Stimulated activated CD4-positive, alpha-beta T cell treated with anti-CD3 and anti-CD28 coated beads, Interleukin-15, amount 100 ng/mL, for 1 hour (primary cell): ENCODE measurements at places on chromosomes 1 and 21.

DNA sequence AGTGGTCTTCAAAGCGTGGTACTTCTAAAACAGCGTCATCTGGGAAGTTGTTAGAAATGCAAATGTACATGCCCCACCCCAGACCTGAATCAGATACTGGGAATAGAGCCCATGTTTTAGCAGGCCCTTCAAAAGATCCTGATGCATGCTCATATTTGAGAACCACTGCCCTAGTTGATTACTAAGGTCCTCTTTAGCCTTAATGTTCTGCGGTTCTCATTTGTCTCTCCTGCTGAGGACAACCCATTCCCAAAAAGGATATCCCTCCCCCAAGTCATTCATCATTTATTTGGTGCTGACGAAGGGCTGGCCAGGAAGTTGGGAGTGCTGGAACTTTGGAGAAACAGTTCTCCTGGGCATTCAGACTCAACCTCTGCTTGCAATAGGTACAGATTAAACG is 92.4 kb upstream of the RALGPS2 start:
- no peak for DNase-seq

- DNase-seq: no peak
These were observed 13.0 kb upstream of the RNF19B start for GRCh38 chr1:32977546-32978087.

- no peak for DNase-seq
These were observed 190.8 kb downstream of the MATN1 start for GRCh38 chr1:30532621-30533020.

GRCh38 chr1:211775170-211775569 is 55.4 kb downstream of the LPGAT1 start:
- DNase-seq: no peak

DNA sequence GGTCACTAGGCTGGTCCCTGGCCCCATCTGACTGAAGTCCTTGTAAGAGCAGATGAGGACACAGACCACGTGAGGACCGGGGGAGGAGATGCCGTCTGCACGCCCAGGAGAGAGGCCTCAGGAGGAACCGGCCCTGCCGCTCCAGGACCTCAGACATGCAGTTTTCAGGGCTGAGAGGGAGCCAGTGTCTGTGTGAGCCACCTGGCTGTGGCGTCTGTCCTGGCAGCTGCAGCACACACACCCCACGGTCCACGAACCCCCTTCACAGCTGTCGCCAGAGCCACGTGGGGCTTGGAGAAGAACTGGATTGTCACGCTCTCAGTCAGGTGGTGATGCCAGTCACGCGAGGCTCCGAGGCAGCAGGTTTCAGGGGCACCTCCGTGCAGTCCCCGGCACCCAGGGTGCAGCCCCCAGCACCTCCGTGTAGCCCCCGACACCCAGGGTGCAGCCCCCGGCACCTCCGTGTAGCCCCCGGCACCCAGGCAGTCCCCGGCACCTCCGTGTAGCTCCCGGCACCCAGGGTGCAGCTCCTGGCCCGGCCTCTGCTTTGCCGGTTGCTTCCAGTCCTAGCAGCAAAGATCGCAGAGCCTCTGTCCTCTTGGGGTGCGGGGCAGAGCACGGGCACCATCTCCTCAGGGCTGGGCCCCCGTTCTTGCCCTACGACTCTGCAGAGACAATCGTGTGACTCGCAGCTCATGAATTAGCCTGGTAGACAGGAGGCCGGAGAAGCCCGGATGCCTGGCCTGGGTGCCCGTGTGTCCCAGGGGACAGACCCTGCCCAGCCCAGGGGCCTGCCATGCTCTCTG is 19.0 kb upstream of the SUMO3 start:
- no peak for DNase-seq

DNA sequence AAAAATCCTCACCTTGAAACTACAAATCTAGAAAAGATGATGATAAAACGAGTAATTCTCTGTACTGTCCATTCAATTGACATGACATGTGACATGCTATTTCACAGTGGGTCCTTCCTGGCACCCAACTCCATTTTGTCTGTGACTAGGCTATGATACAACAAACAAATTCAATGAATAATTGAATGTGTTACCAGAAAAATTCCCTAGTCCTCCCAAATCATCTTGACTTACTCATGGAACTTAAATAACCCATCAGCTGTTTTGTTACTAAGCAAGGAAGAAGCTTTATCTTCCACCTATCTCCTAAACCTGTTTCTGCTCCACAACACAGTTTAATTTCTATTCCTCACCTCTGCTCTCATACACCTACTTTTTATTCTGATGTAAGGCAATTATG is 30.4 kb downstream of the B3GALNT2 start:
- DNase-seq: no peak

GRCh38 chr1:8651236-8651890 is 166.1 kb downstream of the RERE start:
- DNase-seq: no peak
